Smooth muscle cell of the coronary artery (primary cell): ENCODE measurements at places on chromosomes 7 and 10. TPM values are rescaled to one million over a fixed set of nuclear protein-coding genes. Genes with fewer than 3 reads are reported as not detected.

Gene CAMK1D
- total RNA-seq = 2.3 and 5.6 TPM in 2 replicates

Gene MORN4
- 4.2 and 8.1 TPM in 2 replicates for total RNA-seq

Gene MAT1A
- not detected in 2 replicates for total RNA-seq

Gene ENO4
- total RNA-seq = 0.35 and 0.45 TPM in 2 replicates

Gene TRIM50
- not detected in 2 replicates for total RNA-seq

Gene SEMA4G
- 0.47 and 0.53 TPM in 2 replicates for total RNA-seq

Gene MCU
- total RNA-seq = 28.1 and 43.2 TPM in 2 replicates

Gene MARVELD1
- 12.9 and 15.4 TPM in 2 replicates for total RNA-seq

Gene GNG11
- 2.8 and 48.6 TPM in 2 replicates for total RNA-seq

Gene ITIH2
- total RNA-seq = not detected in 2 replicates

Gene CYP3A5
- not detected in 2 replicates for total RNA-seq

Gene WDFY4
- total RNA-seq = not detected in 2 replicates

Gene MAP3K8
- total RNA-seq = 5.6 and 15.7 TPM in 2 replicates

Gene PNLIPRP2
- total RNA-seq = not detected in 2 replicates

Gene ATRNL1
- total RNA-seq = 0.23 and 1.4 TPM in 2 replicates

Gene TMEM270
- not detected in 2 replicates for total RNA-seq

Gene KCP
- total RNA-seq = 0.08 and 0.94 TPM in 2 replicates
